ENCODE measurements at places on chromosomes 2 and 18. TPM values are rescaled to one million over a fixed set of nuclear protein-coding genes. Genes with fewer than 3 reads are reported as not detected.

GRCh38 chr2:26687328-26687727 lies 5.2 kb upstream of the KCNK3 start:
- no peak for DNase-seq

- DNase-seq: no peak
Observed at GRCh38 chr2:85724731-85725181, 29.0 kb upstream of the ATOH8 start.

- DNase-seq: no peak
Observed at GRCh38 chr2:9824956-9825720, 18.1 kb upstream of the TAF1B start.

The LYG2 gene
- total RNA-seq: not detected

The SLC1A4 gene
- 8.1 TPM for total RNA-seq

DNA sequence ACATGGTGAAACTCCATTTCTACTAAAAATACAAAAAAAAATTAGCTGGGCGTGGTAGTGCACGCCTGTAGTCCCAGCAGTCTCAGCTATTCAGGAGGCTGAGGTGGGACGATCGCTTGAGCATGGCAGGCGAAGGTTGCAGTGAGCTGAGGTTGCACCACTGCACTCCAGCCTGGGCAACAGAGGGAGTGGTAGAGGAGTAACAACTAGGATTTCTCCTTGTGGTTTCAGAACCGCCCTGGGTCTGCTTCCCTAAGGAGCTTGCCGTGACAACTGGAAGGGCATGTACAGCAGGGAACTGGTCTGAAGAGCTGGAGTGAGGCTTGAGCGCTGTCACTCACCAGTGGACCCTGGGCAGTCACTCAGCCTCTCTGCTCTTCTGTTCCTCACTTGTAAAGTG lies 29.1 kb downstream of the REEP1 start:
- DNase-seq: no peak

The TRABD2A gene
- total RNA-seq: 0.68 TPM

The CNDP1 gene
- total RNA-seq: 66.3 TPM

The MYO7B gene
- total RNA-seq: 0.63 TPM

The DNER gene
- total RNA-seq: 0.10 TPM

GRCh38 chr18:52610451-52611115 lies 270.6 kb downstream of the DCC start:
- no peak for DNase-seq

- no peak for DNase-seq
Observed at GRCh38 chr18:57230861-57231585, 84.1 kb downstream of the BOD1L2 start.

- peak; percentile 49 for DNase-seq
Observed at GRCh38 chr2:73176205-73176880, 26.0 kb upstream of the NOTO start.

DNA sequence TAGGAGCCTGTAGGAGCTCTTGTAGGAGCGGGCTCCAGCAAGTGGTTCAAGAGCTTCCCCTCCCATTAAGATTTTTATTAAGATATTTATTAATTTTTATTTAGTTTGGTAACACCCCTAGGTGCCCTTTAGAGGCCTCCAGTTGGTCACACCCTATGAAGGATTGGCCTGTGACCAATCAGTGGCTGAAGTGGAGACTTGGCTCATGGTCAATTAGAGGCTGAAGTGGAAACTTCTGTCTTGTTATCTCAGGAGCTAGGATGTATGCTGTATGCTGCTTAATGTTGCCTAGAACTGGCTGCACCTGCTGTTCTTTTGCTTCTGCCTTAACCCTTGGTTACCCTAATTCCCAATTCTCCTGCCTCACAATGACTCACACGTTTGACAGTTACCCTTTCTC lies 48.7 kb downstream of the DHRS9 start:
- no peak for DNase-seq

GRCh38 chr18:27954226-27954625 lies 222.7 kb downstream of the CDH2 start:
- no peak for DNase-seq

The SFTPB gene
- total RNA-seq: 9.8 TPM

- DNase-seq: no peak
Observed at GRCh38 chr2:29443151-29443550, 327.9 kb downstream of the CLIP4 start.

The CKAP2L gene
- total RNA-seq: 0.08 TPM

DNA sequence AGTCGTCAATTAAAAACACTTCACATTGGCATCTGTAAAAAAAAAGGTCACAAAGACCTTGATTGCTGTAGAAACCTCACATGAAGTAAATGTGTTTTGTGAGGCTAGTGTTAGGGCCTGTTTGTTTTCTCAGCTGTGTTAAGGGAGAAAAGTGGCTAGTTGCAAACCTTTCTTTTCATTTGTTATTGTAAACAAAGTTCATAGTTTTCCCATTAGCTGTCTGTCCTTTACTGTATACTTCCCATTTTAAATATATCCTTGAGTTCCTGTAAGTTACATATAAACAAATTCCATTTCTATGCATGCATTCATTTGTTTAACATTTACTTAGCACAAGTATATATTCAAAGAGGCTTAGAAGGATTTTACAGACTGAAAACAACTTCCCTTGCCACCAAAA lies 1250.2 kb downstream of the LRP1B start:
- no peak for DNase-seq

DNA sequence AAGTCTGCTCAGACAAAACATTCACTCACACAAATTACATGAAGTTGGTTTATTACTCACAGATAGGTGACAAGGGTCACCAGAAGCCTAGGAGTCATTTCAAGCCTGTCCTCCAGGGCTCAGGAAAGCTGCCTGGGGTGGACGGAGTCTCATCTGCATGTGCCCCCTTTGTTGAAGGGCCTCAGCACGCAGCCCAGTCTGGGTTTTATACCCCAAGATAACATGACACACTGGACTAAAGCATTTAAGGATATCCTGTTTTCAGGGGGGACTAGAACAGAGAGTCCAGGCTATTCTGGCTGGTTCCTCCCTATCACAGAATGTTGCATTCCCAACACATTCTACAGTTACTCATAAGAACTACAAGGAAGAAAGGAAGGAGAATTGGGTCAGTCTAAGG lies 164.7 kb downstream of the MREG start:
- no peak for DNase-seq

DNA sequence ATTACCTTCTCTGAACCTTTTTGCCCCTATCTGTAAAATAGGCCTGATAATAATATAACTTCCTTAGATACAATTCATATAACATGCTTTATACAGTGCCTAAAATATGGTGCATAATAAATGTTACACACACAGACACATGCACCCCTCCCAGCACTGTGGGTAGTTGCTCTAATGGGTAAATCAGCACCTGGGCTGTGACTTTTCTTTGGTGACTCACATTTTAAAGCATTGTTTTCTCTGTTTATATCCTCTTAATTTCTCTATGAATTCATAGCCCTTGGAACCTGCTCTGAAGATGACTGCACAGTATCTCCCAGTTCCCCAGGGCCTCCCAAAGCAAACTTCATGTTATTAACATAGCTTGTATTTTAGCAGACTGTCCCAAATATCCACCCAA lies 248.2 kb upstream of the TNP1 start:
- no peak for DNase-seq

The SLC4A5 gene
- total RNA-seq: 1.2 TPM

GRCh38 chr2:128408349-128409305 lies 90.0 kb upstream of the HS6ST1 start:
- DNase-seq: no peak

The POU3F3 gene
- not detected for total RNA-seq

DNA sequence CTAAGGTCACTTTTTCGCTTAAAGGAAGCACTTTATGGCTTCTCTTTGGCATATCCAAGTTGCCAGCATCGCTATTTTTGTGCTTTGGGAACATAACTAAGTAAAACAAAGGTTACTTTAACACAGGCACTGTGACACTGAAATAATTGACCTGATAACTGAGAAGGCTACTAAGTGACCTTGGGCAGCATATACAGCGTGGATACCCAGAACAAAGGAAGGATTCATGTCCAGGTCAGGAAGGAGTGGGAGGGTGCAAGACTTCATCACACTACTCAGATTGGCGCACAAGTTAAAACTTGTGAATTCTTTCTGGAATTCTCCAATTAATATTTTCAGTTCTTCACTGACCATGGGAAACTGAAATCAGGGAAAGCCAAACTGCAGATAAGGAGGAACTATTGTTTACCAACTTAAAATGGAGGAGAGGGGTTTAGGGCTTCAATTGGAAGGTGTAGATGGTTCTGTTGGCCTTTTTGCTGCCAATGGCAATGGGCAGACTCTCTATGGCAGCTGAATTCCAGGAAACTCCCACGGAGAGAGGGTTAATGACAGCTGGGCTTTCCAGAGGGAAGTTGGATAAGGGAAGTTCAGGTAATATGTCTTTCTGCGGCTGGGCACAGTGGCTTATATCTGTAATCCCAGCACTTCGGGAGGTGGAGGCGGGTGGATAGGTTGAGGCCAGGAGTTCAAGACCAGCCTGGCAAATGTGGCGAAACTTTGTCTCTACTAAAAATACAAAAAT lies 45.3 kb downstream of the COMMD1 start:
- no peak for DNase-seq

The ATP6V1C2 gene
- 0.10 TPM for total RNA-seq

The ALPP gene
- total RNA-seq: 0.20 TPM

DNA sequence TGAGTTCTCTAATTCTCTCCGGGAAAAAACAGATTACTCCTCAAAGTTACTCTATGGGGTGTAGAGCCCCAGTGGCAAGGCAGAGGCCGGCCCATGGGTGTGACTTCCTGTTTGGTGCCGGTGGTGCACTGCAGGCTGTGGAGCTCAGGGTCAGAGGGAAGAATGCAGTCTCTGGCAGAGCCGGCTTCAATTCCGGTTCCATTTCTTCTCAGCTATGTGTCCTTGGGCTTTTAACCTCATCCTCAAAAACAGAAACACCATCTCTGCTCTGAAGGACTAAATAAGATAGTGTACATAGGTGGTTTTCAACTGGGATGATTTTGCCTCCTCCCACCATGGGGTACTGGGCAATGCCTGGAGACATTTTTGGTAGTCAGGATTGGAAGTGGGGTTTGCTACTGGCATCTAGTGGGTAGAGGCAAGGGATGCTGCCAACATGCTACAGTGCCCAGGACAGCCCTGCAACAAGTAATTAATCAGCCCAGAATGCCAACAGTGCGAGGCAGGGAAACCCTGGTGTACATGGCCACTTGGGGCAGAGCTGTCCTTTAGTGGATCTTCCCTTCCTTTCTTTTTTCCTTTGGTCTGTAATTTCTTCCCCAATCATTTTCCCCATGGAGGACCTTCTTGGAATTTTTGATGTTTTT lies 81.2 kb downstream of the INSIG2 start:
- DNase-seq: no peak

GRCh38 chr2:228675091-228675490 lies 493.6 kb upstream of the SPHKAP start:
- DNase-seq: no peak

GRCh38 chr2:190318931-190319554 lies 583 bp downstream of the HIBCH start:
- DNase-seq: no peak

DNA sequence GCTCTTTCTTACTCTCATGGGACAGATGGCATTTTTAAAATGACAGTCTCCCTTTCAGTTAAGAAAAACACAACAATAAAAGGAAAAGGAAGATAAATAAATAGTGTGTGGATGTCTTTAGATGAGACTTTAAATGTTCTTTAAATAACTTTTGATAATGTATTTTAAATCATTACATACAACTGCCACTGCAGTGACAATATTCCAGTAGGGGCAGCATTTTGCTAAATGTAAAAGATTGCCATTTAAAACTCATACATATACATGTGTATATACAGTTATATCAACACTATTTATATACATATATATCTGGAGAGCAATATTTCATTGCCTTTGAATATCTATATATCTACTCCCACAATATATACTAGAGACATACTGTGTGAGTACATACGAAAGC lies 90.7 kb downstream of the INO80D start:
- DNase-seq: no peak

DNA sequence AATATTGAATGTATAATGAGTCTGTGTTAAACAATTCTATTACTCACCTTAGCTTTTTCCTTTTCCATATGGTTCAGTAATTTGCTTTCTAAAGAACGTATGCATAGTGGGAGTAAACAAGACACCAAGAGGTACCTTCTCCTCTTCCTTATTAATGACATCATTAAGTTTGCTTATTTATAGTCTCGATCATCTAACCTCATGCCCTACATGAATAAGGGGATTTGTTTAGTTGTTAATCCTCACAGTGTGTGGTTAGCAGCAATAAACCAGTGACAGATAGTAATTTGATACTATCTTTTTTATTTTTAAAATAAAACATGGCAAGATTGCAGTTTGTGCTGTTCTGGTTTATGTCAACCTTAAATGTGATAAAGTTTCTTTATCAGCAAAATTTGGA lies 69.7 kb downstream of the COBLL1 start:
- DNase-seq: no peak

GRCh38 chr18:3233433-3234168 lies 13.8 kb upstream of the MYOM1 start:
- no peak for DNase-seq

DNA sequence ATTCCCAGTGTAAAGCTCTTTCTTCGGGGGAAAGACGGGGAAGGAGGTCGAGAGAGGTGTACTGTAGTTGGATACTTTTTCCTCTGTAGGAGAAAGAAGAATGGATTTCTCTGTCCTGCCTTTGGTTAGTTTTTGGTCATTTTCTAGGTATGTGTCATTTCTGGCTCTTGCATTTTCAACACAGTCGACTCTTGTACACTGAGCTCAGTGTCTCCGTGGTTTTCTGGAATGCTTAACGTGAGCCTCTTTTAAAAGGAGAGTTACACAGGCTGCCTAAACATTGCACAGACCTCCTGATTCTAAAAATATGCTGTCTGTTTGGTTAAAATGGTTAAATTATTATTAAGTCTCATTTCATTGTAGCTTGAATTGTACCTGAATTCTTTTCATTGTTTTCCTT lies 21.8 kb upstream of the GLS start:
- DNase-seq: no peak

The NT5DC4 gene
- total RNA-seq: not detected

The ANKRD29 gene
- 0.33 TPM for total RNA-seq

GRCh38 chr2:160253440-160254188 lies 53.5 kb upstream of the ITGB6 start:
- DNase-seq: peak; percentile 52

DNA sequence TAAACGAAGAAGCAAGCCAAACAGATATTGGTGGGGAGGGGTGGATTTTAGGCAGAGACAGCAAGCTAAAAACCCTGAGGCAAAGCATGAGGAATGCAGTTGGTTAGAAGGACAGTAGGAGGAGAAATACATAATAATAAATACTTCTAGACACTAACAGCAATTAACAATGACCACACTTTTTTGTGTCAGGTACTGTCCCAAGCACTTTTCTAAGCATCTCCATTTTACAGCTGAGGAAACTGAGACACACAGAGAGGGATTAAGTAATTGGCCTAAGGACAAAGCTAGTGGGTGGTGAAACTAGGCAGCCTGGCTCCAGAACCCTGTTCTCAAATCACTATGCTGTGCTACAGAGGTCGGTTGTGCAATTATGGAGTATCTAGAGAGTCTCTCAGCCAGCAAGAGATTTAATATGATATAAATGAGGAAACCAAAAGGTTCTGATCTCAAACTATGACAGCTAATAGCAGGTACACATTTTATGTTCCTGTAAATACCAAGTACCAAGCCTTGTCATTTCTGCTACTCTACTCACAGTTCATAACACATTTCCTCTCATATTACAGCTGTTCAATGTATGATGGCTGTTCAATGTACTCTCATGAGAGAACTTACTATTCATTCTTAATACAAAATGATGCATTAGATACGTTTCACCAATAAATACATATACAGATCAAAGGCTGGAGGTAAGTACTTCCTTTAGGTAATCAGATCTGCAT lies 5.3 kb downstream of the MAP4K3 start:
- no peak for DNase-seq

Data from left lobe of liver (tissue), 2 donors.